ENCODE measurements at places on chromosomes 11 and 22.

DNA sequence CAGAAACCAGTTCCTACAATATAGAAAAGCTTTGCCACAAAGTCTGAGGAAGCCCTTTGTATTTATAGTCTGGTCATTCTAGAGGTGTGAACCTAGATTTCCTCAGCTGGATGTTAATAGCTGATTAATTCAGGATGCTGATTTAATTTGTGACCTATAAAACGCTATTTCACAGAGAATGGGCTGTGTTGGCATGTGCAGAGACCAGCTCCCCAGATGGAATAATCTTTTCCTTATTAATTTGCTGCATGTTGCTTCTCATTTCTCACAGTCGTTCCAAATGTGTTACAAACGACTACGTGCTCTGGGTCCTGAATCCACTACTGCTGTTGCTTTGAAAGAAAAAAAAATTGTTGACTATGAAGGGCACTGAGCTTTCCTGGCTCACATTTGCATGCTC, 49.3 kb downstream of the BDNF start:
- H3K36me3 ChIP-seq: peaks cover 2% of the 10 kb centered on the region
- no peak for DNase-seq

DNA sequence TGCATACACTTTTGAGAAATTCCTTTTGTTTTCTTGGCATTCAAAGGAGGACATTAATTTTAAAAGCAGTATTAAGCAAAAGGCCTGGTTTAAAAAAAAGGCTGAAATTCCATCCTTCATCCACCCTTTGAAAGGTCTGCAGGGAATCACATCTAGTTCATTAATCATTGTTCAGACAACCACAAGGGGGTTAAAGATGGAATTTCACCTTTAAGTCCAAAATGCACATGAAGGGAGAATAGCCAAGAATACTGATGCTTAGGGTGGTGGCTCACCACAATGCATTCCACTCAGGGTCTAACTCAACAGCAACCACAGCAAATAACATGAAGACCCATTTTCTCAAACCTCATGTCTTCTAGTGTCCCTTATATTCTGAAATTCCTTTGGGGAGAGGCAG, 256.9 kb downstream of the CADM1 start:
- H3K36me3 ChIP-seq: no peaks in the 10 kb centered on the region
- H3K4me3 ChIP-seq: no peak overlapping the region
- H3K27me3 ChIP-seq: no peaks in the 10 kb centered on the region

- no peak for DNase-seq
- peaks cover 12% of the 10 kb centered on the region for H3K36me3 ChIP-seq
- H3K27me3 ChIP-seq: no peaks in the 10 kb centered on the region
- H3K4me1 ChIP-seq: peaks cover 19% of the 10 kb centered on the region
Observed at GRCh38 chr22:44179196-44179988, 1.3 kb upstream of the PARVG start.

- H3K27me3 ChIP-seq: no peaks in the 10 kb centered on the region
- DNase-seq: no peak
- H3K36me3 ChIP-seq: no peaks in the 10 kb centered on the region
Observed at GRCh38 chr22:42528591-42529307, 9.2 kb upstream of the RRP7A start.

DNA sequence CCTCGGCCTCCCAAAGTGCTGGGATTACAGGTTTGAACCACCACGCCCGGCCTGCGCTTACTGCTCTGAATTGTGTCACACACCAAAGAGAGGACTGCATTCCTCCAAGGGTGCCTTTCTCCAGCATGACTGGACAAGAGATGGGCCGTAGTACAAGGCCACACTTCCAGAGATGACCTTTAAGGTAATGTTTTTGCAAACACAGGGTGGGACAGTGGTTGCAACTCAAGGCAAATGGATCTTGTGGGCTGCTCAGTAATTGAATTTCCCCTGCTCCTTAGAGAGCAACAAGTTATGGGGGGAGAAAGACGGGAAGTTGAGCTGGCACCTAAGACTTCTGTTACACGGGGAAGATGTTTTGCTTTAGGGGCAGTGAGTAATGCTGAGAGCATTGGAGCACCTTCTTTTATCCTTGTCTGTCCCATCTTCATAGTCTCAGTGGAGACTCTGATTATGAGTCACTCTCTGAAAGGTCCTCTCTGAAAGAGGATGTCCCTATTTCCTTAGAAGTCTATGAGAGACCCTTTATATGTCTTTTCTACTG, 66.3 kb downstream of the C11orf91 start:
- H3K27ac ChIP-seq: no peak overlapping the region
- H3K4me3 ChIP-seq: no peak overlapping the region
- no peak for DNase-seq
- H3K36me3 ChIP-seq: no peaks in the 10 kb centered on the region
- H3K4me1 ChIP-seq: no peaks in the 10 kb centered on the region

GRCh38 chr11:73141031-73141308, 1.1 kb downstream of the FCHSD2 start:
- peaks cover 18% of the 10 kb centered on the region for H3K36me3 ChIP-seq
- H3K4me1 ChIP-seq: peaks cover 40% of the 10 kb centered on the region
- peak; percentile 59 for DNase-seq
- H3K4me3 ChIP-seq: peak overlapping the region; percentile 98
- H3K27me3 ChIP-seq: no peaks in the 10 kb centered on the region

GRCh38 chr11:18361154-18361553, 33.2 kb upstream of the LDHA start:
- no peak overlapping the region for H3K27ac ChIP-seq
- H3K27me3 ChIP-seq: no peaks in the 10 kb centered on the region
- no peak overlapping the region for H3K4me3 ChIP-seq
- no peak for DNase-seq

DNA sequence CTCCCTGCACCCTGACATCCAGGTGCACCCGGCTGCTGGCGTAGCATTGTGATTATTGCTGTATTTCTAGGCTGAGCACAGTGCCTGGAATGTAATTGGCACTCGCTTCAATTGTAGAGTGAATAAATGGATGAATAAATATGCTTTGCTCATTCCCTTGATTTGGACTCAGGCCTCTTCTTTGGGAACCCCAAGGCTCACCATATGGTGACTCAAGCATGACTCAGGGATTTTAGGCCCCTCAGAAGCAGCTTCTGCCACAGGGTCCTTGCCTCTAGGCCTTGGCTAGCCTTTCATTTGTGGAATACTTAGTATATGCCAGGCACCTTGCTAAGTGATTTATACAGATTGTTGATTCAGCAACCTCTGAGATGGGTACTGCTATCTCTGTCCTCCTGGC, 78.9 kb downstream of the GRIK4 start:
- no peak overlapping the region for H3K4me3 ChIP-seq
- H3K27ac ChIP-seq: no peak overlapping the region
- no peak for DNase-seq
- no peaks in the 10 kb centered on the region for H3K4me1 ChIP-seq
- H3K27me3 ChIP-seq: peaks cover 18% of the 10 kb centered on the region

- DNase-seq: no peak
- H3K4me1 ChIP-seq: no peaks in the 10 kb centered on the region
- no peaks in the 10 kb centered on the region for H3K36me3 ChIP-seq
- no peak overlapping the region for H3K4me3 ChIP-seq
Observed at GRCh38 chr22:48591286-48592065, 1236.2 kb downstream of the BRD1 start.

- H3K27me3 ChIP-seq: no peaks in the 10 kb centered on the region
- H3K36me3 ChIP-seq: no peaks in the 10 kb centered on the region
- no peak overlapping the region for H3K27ac ChIP-seq
Observed at GRCh38 chr22:30208631-30209603, 37.6 kb downstream of the LIF start.

DNA sequence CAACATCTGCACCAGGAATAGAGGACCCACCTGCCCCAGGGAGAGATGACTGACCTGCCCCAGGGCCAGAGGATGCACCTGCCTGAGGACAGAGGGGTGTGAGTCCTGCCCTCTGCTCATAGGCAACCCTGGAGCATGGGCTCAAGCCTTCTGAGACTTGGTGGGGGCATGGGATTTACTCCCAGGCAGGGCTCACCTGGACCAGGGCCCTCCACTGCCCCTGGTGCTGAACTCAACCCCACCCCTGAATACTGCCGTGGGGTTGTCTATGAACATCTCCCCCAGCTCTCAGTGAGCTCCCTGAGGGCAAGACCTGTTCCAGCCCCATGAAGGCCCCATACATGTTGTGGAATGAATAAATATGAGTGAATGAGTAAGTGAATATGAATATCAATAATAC, 33.8 kb upstream of the MUC5AC start:
- H3K4me1 ChIP-seq: no peaks in the 10 kb centered on the region
- no peak overlapping the region for H3K4me3 ChIP-seq
- H3K27ac ChIP-seq: no peak overlapping the region
- peaks cover 4% of the 10 kb centered on the region for H3K27me3 ChIP-seq
- no peaks in the 10 kb centered on the region for H3K36me3 ChIP-seq

- H3K4me1 ChIP-seq: peaks cover 2% of the 10 kb centered on the region
- H3K4me3 ChIP-seq: no peak overlapping the region
- H3K27ac ChIP-seq: no peak overlapping the region
Observed at GRCh38 chr11:17840101-17840548, 105.5 kb downstream of the KCNC1 start.

DNA sequence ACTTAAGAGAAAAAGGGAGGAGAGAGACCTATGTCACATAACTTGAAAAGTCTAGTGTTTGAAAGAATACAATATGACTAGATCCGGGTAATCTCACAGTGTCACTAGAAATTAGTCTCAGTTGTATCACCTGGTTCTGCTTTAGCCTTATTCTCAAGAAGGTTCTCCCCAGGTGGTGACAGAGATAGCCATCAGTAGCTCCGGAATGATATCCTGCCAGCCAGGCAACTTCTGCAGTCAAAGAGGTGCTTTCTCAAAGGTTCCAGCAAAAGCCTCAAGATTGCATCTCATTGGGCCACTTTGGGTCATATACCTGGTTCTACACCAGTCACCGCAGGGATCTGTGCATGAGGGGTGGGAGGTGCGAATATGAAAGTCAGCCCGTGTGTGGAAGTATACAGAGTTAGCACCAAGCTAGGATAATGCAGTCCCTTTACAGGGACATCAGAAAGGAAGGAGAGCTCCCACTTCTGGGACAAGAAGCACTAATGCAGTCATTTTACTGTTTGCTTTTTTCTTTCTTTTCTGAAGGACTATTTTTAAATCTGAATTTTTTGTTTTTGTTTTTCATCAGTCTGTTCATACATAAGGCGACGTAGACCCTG, 61.1 kb downstream of the CYB5R2 start:
- DNase-seq: no peak
- H3K27ac ChIP-seq: no peak overlapping the region
- H3K4me1 ChIP-seq: no peaks in the 10 kb centered on the region
- no peaks in the 10 kb centered on the region for H3K36me3 ChIP-seq

DNA sequence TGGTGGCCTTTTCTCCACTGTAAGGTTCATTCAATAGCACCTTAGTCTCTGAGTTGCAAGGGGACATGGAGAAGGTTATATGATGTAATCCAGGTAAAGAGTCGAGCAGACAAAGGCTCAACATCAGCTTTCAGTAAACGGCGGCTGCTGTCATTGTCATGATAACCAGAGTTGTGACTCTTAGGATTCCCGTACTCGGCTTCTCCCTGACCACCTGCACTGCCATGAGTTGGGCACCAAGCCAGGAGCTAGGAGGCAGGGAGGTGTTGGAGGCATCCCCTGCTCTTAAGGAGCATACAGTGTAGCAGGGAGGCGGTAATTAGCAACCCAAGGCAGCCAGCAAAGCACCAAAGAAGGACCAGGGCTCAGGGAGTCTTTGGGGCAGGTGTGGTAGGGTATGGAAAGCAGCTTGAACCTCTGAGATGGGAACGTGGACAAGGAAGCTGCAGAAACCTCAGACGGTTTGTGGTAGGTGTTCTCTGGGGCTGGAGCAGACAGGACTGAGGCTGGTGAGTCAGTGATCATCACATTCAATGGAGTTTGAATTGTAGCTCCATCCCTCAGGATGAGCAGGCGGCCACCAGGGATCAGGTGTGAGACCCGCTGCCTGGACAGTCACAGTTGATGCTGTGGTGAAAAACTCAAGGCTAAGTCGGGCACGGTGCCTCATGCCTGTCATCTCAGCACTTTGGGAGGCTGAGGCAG, 31.7 kb downstream of the LIF start:
- no peak overlapping the region for H3K4me3 ChIP-seq
- no peaks in the 10 kb centered on the region for H3K27me3 ChIP-seq
- peaks cover 29% of the 10 kb centered on the region for H3K4me1 ChIP-seq
- no peak overlapping the region for H3K27ac ChIP-seq
- no peak for DNase-seq

GRCh38 chr11:26420331-26420730, 88.4 kb downstream of the ANO3 start:
- no peaks in the 10 kb centered on the region for H3K36me3 ChIP-seq
- H3K27me3 ChIP-seq: no peaks in the 10 kb centered on the region
- H3K4me1 ChIP-seq: no peaks in the 10 kb centered on the region

GRCh38 chr11:123616505-123617198, 37.8 kb downstream of the SCN3B start:
- no peaks in the 10 kb centered on the region for H3K4me1 ChIP-seq
- H3K36me3 ChIP-seq: peaks cover 5% of the 10 kb centered on the region
- DNase-seq: no peak
- H3K27me3 ChIP-seq: no peaks in the 10 kb centered on the region
- H3K27ac ChIP-seq: no peak overlapping the region
- H3K4me3 ChIP-seq: no peak overlapping the region

- no peaks in the 10 kb centered on the region for H3K27me3 ChIP-seq
- no peak overlapping the region for H3K4me3 ChIP-seq
- DNase-seq: no peak
- peaks cover 48% of the 10 kb centered on the region for H3K4me1 ChIP-seq
- peaks cover 54% of the 10 kb centered on the region for H3K36me3 ChIP-seq
- H3K27ac ChIP-seq: peak overlapping the region; percentile 51
Observed at GRCh38 chr11:4087551-4087950, 7.0 kb upstream of the RRM1 start.

DNA sequence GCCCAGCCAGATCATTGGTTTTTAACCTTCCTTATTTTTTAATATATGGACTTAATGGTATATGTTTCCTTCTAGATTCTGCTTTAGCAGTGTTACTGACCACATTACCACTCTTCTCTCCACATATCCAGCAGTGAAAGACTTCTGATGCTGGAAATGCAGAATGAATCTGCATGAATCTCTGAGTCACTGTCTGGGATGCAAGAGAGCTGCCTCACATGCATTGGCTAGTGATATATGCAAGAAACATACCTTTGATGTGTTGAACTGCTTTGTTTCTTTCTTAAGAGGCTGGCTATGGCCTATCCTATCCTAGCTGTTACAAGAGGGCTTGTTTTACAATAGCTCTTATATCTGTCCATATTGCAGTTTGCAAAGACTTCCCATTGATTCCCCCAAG, 16.6 kb upstream of the AMPD3 start:
- DNase-seq: no peak
- no peaks in the 10 kb centered on the region for H3K36me3 ChIP-seq
- no peak overlapping the region for H3K4me3 ChIP-seq
- H3K4me1 ChIP-seq: peaks cover 29% of the 10 kb centered on the region
- H3K27me3 ChIP-seq: no peaks in the 10 kb centered on the region

DNA sequence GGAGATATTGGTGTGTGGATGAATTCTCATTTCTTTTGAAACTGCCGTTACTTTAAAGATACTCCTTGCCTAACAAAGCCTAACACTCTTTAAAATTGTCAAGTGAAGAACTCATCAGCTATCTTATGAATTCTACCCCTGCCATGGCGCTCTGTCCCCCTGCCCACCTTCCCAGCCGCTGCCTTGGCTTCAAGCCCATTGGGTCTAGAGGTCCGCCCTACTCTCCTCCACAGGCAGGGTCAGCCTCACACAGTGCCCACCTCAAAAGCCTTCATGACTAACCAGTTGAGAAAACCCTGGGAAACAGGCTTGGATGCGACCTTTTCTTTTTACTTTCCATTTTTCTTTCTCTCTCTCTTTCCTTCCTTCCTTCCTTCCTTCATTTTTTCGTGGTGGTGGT, 128.6 kb downstream of the RRAS2 start:
- H3K27me3 ChIP-seq: no peaks in the 10 kb centered on the region
- H3K4me3 ChIP-seq: no peak overlapping the region
- no peak for DNase-seq
- H3K27ac ChIP-seq: no peak overlapping the region
- no peaks in the 10 kb centered on the region for H3K36me3 ChIP-seq
- no peaks in the 10 kb centered on the region for H3K4me1 ChIP-seq

Measured in activated CD8-positive, alpha-beta T cell treated with anti-CD3 and anti-CD28 coated beads for 36 hours (primary cell).